ENCODE measurements at places on chromosomes 6 and 20.
A peak's percentile ranks its signal among the peaks of the same experiment; 100 is the strongest.

DNA sequence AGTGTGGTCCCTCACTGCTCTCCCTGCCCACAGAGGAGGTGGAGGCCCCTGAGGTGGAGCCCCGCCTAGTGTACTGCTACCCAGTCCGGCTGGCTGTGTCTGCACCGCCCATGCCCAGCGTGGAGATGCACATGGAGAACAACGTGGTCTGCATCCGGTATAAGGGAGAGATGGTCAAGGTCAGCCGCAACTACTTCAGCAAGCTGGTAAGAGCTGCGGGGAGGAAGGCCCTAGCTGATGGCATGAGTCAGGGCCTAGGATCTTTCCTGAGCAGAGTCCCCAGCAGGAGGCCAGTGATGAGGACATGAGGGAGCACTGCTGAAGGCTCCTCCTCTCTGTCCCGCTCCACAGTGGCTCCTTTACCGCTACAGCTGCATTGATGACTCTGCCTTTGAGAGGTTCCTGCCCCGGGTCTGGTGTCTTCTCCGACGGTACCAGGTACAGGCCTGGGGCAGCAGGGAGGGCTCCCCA is 11.2 kb downstream of the PCIF1 start:
- no peak for DNase-seq

DNA sequence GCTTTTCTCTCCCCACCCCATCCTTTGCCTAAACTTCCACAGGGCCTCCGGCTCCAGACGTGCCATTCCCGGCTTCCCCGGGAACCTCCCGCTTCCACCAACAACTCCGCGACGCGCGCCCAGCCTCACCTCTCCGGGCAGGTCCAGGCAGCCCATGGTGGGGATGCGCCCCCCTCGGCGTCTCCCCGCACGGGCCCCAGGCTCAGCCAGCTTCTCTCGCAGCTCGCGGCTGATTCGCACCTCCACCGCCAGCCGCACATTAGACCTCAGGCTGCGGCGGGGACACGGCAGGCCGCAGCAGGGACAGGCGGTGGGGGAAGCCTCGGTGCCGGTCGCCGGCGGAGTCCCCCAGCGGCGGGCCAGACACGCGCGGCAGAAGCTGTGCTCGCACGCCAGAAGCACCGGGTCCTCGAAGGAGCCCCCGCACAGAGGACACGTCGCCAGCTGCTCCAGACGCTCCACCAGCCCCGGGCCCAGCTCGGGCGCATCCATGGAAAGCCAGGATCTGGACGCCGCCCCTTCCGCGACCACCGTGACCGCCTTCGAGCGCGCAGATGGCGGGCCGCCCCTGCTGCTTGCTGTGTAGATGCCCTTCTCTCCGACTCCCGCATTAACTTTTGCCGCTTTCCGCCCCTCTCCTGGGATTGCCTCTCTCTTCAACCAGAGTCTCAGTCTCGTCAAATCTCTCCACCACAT is at the start of gene RNF39:
TSS of gene RNF39 (minus strand) at position 676 of the 696 bp plus-strand sequence. CDS start at position 492, 184 bp downstream.
- DNase-seq: no peak

DNA sequence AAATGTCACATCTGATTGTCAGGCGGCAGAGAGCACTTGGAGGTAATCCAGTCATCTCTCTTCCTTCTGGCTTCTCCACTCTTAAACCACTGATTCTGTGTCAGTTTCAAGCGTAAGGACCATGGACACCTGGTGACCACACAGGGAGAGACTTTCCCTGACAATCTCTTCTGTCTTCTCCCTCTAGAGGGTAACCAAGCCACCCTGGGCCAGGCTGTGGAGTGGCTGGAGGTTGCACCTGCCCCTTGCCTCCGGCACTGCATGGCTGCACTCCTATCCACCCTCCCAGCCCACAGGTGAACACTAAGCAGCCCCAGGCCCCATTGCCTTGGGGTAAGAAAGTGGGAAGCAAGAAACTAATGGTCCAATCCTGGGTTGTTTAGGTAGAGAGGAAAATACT is 78.7 kb downstream of the BFSP1 start:
- DNase-seq: no peak

DNA sequence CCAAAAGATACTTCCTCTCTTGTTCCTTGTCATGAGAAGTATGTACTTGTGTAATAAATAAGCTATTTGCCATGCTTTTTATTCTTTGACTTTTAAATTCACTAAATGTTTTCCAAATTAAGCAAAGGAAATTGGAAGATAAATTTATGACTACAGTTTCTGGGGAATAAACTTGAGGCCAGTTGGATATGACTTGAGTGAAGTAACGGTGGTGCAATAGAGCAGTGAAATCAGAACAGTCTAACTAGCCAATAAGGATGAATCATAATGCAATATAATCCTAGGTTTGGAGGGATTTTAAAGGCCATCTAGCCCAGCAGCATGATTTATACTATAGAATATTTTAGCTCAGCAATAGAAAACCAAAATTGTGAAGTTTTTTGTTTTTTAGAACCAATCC is 183.8 kb upstream of the TCF21 start:
- DNase-seq: peak; percentile 96

GRCh38 chr20:11267762-11268335 is 594.0 kb upstream of the JAG1 start:
- DNase-seq: no peak

DNA sequence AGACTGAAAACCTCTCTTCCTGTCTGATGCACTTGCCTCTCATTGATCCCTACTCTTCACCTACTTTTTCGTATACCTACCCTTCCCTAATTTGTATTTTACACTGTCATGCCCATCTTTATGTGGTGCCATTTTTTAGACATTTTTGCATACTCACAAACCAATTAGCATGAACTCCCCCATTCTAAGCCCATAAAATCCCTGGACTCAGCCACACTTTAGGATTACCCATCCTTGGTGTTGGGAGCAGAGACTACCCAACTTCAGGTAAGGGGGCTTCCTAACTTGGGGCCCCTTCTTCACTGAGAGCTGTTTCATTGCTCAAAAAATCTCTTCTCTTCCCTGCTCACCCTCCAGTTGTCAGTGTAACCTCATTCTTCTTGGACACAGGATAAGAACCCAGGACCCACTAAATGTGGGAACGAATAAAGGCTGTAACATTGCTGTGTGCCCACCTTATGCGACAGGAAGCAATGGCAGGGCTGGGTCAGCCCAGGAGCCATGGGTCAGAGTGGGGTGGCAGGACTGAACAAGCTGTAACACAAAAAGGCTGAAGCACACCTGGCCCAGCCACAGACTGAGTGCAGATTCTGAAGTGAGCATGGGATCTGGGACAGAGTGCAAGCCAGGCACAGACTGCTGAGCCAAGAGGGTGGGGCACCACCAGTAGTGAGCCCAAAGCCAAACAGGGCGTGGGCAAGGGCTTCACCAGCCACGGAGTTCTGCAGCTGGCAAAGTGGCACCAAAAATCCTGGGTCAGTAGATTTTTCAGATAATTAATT is 789.1 kb upstream of the HS3ST5 start:
- no peak for DNase-seq

DNA sequence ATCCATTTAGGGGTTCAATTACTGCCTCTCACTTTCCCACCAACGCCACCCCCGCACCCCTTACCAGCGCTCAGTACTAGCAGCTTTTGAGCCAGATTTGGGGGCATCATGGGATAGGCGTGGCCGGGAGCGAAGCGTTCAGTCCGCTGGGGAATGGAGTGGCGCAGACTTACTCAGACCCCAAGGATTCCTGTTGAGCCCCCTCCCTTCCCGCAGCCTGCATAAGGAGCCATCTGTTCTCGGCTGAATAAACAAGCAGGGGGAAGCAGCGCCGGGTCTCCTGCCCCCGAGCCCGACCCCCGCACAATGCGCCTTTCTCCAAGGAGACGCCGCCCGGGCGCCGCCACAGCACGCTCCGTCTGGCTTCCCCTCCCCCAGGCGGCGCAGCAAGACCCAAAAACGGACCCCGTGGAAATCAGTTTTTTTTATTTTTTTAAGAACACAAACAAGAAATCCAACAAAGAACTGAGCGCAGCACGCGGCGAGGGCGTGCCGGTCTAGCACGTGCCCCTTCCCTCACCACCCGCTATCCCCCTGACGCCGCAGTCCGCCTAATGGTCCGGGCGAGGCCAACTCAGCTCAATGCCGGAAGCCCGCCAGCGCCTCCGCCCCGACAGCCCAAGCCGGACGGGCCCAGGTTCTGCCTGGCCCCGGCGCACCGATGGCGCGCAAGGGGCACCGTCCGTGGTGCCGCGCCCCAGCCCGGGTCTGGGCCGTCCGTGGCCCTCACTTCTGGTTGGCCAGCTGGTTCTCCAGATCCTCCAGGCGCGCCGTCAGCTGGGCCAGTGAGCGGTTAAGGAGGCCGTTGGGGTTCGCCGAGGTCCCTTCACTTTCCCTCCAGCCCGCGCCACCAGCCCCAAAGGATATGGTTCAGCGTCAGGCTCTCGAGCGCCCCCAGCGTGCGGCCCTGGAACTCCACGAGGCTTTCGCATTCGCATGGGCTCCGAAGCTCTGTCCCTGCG is 13.3 kb upstream of the RBPJL start:
- peak; percentile 61 for DNase-seq

DNA sequence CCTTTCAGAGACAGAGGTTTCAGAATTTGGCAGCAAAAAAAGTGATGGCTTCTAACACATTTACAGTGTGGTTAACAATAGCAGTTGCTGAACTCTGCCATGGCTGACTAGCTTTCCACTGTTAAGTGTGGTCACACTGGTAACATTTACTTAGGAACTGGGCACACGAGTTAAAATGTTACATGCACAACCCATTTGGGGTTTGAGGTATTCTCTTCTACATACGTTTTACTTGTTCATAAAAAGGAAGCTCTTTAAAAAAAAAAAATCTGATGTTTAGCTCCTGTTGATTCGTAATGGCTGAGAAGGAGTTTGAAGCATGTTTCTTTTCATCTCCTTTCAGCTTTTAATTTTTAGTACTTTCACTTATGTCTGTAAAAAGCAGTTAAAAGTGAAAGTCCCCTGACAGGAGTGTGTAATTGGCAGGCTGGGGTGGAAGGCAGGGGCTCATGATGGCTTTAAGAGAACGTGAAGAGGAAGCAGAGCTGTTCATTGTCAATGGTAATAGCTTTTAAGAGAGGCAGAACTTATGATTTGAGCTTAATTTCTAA is 245.9 kb downstream of the FARS2 start:
- DNase-seq: no peak

- no peak for DNase-seq
Measured at GRCh38 chr20:59043698-59044097, 1.1 kb upstream of the PRELID3B start.

GRCh38 chr6:16949716-16950115 is 152.1 kb upstream of the STMND1 start:
- peak; percentile 94 for DNase-seq
